NCI-H510A (cell line): ENCODE measurements at places on chromosomes 7 and 10.
A peak's percentile ranks its signal among the peaks of the same experiment; 100 is the strongest.

DNA sequence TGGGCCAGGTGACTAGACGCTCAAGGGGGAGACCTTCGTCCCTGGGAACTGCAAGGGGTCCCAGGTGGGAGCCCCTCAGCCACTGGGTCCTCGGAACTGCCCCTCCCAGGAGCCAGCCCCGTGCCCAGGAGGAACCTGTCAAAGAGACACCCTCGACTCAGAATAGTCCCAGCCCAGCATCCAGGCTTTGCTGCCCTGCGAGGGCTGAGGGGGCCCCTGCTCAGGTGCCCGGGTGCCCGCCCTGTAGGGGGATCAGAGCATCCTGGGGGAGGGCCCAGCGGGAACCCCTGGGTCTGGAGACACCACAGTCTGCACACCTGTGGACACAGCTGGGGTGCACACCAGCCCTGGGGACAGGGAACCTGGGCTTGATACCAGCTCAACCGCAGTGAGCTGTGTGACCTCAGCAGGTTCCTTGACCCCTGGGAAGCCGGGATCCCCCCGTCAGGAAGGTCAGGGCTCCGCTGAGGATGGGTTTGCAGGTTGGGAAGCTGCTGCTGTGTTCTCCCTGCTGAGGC is 407 bp downstream of the ELN start:
- no peak for DNase-seq

GRCh38 chr7:117972606-117973005 is 99.4 kb upstream of the CTTNBP2 start:
- DNase-seq = no peak

GRCh38 chr7:651032-651728 is 75.3 kb upstream of the DNAAF5 start:
- no peak for DNase-seq

GRCh38 chr10:15548331-15548730 is 171.4 kb downstream of the ITGA8 start:
- DNase-seq = no peak

- no peak for DNase-seq
These were observed 10.7 kb downstream of the AMZ1 start for GRCh38 chr7:2698581-2699288.

DNA sequence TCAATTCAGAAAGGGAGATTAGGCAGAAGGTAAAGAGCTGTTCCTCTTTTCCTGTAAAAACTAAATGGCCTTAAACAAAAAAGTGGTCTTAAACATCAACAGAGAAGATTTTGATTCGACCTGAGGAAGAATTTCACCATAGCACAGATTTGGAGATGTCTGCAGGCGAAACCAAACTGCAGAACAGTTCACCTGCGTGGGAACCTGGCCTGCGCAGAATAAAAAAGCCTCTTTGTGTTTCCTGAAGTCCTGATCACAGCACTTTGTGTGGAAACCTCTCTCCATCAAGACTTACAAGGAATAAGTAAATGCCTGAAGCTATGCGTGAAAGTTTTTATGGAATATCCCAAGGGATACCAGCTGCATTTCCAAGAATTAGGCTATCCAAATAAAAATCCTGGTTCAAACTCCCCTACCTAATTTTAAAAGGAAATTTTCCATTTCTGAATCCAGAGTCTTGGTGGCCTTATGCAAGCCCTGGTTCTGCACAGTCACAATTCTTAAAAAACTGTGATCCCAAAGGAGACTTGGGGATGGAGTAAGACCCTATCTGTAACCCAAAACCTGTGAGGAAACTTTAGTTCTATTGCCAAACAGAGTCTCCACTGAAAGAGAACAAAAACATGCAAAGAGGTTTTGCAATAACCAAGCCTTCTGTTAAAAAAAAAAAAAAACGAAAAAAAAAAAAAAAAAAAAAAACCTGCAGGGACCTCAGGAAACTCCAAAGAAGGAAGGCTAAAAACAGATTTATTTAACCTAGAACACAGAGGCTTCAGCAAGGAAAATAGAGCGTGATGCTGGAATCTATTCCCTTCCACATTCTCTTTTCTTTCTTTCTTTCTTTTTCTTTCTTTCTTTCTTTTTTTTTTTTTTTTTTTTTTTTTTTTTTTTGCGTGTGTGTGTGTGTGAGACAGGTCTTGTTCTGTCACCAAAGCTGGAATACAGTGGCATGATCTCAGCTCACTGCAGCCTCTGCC is 10.4 kb downstream of the CALML3 start:
- DNase-seq = no peak

- peak; percentile 71 for DNase-seq
These were observed 233.6 kb upstream of the BMPER start for GRCh38 chr7:33671531-33672262.
